GM03348 (cell line): ENCODE measurements at places on chromosomes 6 and 20.

DNA sequence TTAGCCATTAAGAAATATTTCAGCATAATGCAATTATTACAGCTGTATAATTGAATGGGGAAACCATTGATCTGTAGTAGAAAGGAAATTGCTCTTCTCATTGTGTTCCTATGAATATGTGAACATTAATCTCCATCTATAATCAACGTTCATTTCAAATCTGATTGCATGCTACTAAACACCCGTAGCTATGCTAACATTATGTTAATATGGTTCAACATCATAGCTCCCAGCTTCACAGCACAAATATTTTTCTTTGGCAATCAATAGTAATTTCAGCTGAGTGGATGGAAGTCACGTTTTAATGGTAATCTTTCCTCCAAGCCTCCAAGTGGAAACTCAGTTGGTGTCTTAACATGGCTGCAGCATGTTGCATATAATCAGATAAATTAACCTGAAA, 454.4 kb downstream of the MAFB start:
- DNase-seq = no peak

DNA sequence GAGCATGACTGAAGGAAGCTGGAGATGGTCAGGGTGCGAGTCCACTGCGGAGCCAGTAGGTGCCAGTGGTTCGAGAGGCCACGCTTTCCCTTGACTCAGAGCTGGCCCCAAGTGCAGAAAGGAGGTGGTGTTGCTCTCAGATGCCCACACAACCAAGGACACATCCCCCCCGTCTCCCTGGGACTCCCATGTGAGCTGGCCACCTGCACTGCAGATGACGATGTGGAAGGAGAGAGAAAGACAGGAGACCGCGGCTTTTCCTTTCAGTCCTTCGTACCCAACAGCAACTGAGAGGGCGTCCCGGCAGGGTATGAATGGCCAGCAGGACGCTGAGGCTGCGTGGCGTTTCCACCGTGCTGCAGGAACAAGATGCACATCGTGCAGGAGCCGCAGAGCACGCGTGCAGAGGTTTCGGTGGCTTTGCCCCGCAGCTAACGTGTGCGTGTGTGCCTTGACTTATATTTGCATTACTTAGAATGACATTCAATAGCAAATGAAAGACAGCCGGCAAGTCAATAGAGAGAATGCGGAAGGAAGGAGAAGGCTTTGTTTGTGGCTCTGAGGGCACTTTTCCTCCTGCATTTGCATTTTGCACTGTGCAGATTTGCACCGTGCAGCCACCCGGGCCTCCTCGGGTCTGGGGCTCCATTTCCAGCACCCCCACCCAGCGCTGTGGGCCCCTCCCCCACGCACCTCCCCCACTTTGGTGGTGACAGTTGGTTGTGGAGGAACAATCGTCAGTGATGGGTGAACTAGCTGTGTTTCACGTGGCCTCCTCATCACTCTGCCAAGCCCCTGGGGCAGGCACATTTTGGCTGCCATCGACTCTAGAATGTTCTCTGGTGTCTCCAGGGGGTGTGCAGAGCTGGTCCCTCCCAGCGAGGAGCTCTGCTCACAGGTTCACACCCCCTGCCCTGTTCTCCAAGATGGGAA, 26.4 kb upstream of the BHLHE23 start:
- no peak for DNase-seq

- DNase-seq = no peak
Measured at GRCh38 chr6:128606611-128607010, 86.2 kb upstream of the PTPRK start.

GRCh38 chr6:93417421-93418013, 1.8 kb downstream of the EPHA7 start:
- DNase-seq = peak; percentile 13

DNA sequence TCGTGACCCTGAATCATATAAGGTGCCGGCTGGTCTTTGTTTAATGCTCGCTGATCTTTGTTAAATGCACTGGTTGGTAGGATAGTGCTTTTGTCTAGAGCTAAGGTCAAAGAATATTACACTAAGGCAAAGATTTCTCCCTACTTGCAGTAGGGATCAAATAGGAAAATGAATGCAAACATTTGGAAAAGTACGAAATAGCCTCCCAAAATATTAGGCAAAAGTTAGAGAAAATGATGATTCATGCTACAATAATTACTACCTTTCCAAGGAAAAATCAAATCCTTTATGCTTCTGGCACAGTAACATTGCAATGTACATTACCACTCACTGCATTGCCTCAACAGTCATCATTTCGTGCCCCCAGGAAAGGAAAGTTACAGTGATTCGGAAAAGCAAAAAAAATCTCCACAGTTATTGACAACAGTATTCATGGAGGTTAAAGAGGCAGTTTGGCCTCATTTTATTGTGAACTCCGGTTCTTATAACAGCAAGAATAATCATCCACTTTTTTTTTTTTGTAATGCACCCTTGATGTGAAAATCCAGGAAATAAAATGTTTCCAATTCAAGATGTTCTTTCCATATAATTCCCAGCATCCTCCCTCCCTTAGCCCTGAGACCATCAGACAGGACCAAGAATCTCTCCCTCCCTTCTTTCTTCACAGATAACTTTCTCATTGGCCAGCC, 61.7 kb upstream of the ZMYND8 start:
- DNase-seq = no peak

- no peak for DNase-seq
Measured at GRCh38 chr6:156752666-156753301, 24.4 kb upstream of the ARID1B start.

DNA sequence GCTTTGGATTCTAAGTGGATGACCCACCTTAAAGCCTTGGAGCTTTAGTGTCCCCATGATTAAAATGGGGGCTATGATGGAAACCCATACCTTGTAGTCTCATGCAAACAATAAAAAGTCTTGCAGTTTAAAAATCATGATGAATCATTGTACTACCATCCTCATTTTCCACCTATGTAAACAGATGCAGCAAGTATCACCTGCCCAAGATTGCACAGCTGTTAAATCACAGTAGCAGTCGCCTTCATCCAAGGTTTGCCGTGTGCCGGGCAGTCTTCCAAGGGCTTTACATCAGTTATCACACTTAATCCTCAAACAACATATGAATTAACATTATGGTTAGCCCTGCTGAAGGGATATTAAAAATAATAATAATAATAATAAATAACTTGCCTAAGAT, 210.3 kb downstream of the FOXA2 start:
- no peak for DNase-seq

- no peak for DNase-seq
Measured at GRCh38 chr6:1053586-1053985, 258.3 kb upstream of the FOXQ1 start.

GRCh38 chr6:88722686-88723085, 240.7 kb downstream of the RNGTT start:
- no peak for DNase-seq

DNA sequence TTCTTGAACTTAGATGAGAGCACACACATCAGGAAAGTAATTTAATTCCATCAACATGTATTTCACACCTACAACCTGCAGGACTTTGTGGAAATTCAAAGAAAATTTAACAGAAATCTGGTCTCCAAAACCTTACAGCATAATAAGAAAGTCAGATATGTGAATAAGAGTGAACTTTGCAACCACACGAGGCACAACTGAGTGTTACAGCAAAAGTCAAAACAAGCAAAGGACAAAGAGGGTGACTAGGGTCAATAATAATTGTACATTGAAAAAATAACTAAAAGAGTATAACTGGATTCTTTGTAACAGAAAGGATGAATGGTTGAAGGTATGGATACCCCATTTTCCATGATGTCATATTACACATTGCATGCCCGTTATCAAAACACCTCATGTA, 113.8 kb downstream of the MTFR2 start:
- DNase-seq = no peak
